ENCODE measurements at places on chromosomes 3 and 15.
A peak's percentile ranks its signal among the peaks of the same experiment; 100 is the strongest.

- DNase-seq = no peak
These were observed 18.1 kb upstream of the VGLL4 start for GRCh38 chr3:11661827-11662226.

DNA sequence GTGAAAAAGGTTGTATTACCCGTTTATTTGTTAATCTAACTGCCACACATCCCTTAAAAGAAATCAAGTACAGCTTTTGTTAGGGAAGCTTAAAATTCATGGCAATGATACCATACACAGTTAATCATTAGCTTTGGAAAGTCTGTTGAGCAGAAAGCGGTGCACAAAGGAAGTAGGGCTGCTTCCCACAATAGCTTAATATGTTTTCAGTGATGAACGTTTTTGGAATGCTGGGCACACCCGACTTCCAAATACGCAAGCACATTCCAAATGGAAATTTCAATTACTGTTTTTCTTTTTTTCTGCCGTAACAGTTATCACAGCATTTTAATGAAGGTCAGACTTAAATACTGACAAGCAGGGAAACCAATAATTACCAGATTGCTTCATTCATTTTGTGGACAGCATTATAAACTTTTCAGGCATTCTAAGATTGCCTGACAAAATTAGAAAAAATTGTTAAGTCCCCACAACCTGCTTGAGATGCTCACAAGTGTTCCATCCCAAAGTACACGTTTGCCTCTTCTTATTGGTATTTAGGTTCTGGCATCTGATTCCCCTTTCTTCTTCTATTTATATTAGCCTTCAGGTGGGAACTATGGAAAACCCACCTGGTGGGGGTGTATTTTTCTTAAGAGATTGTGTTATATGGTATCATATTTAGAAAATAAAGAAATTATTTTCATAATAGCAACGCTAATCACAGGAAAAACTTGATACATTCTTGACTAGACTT lies 1.1 kb upstream of the ECT2 start:
- peak; percentile 76 for DNase-seq

DNA sequence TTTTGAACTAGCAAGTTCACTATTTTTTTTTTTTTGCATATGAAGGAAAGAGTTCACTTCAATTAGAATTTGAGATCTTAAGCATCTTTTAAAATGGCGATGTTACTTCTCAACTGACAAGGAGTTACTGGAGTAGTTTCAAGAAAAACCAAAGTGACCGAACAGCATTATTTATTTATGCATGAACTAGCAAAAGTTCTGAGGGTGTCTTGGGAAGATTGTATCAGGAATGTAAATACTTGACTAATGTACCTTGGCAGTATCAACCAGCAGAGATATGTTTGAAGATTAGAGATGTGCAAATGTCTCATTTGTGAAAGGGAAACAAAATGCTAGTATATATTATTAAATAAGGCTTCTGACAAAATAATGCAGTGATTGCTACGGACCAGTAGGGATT lies 203.9 kb downstream of the KBTBD8 start:
- no peak for DNase-seq

GRCh38 chr3:189966843-189967242 lies 153.9 kb downstream of the P3H2 start:
- no peak for DNase-seq

DNA sequence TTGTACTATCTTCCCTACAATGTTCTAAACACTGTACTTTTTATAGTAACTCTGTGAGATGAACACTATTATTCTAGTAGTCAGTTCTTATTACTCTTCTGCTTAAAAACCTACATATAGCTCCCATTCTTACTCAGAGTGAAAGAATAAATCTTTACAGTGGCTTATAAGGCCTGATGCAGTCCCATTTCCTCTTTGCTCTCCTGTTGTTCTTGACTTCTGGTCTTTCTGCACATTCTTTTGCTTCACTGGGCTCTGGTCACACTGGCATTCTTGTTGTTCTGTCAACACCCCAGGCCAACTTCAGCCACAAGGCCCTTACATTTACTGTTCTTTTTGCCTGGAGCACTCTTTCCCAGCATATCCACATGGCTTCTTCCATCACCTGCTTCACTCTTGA lies 58.2 kb upstream of the TP63 start:
- DNase-seq = no peak

- DNase-seq = no peak
These were observed 55.9 kb upstream of the FAM174B start for GRCh38 chr15:92711457-92711831.

DNA sequence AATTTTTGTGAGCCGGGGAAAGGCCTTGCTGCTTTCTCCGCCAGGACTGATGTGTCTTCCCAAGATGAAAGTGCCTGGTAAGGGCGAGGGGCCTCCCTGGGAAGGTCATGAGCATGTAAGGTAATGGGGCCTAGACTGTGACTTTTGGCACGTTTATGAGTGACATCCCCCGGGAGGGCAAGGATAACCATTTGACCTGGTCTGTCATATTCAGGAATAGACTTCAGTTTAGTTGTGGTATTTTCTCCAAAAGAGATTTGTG lies 631 bp upstream of the CNBP start:
- DNase-seq = peak; percentile 13

GRCh38 chr3:31729082-31729481 lies 196.4 kb downstream of the STT3B start:
- no peak for DNase-seq

DNA sequence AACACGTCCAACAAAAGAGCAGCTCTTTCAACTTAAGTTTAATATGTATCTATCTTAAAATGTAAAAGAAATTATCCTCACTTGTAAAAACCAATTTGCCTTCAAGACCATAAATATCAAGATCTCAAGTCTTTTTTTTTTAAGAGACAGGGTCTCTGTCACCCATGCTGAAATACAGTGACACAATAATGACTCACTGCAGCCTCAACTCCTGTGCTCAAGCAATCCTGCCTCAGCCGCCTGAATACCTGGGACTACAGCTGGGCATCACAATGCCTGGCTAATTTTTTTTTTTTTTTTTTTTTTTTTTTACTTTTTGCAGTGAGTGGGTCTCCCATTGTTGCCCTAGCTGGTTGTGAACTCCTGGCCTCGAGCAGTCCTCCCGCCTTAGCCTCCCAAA lies 26.0 kb downstream of the ACAP2 start:
- no peak for DNase-seq

GRCh38 chr3:145170121-145170520 lies 990.9 kb downstream of the PLOD2 start:
- DNase-seq = no peak

- DNase-seq = no peak
These were observed 37.6 kb downstream of the TMCC1 start for GRCh38 chr3:129855832-129856419.

GRCh38 chr3:65052101-65052500 lies 364.3 kb upstream of the ADAMTS9 start:
- no peak for DNase-seq

- DNase-seq = no peak
These were observed 42.4 kb upstream of the SLC41A3 start for GRCh38 chr3:126126286-126126685.

- peak; percentile 47 for DNase-seq
These were observed 47.0 kb upstream of the PPIB start for GRCh38 chr15:64209680-64210334.

DNA sequence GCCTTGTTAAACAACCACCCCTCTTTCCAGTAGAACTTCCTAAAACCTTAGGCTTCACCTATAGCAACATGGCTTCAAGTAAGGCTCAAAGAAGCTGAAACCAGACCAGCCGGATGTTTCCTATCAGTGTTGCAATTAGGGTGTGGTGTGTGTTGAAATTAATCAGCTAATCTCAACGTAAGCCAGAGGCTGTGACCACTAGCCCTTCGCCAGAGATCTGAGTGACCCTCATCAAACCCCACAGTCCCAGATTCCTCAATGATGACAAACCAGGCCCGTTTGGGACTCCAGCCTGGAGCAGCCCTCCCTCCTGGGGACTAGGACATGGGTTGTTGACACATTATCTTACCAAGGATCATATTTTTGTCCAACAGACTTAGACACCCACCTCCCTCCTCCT lies 27.3 kb downstream of the CYP11A1 start:
- DNase-seq = no peak

- DNase-seq = no peak
These were observed 118.7 kb downstream of the CHRNA7 start for GRCh38 chr15:32148833-32149555.
